ENCODE measurements at places on chromosomes 7 and 10. TPM values are rescaled to one million over a fixed set of nuclear protein-coding genes. Genes with fewer than 3 reads are reported as not detected.
A peak's percentile ranks its signal among the peaks of the same experiment; 100 is the strongest.

DNA sequence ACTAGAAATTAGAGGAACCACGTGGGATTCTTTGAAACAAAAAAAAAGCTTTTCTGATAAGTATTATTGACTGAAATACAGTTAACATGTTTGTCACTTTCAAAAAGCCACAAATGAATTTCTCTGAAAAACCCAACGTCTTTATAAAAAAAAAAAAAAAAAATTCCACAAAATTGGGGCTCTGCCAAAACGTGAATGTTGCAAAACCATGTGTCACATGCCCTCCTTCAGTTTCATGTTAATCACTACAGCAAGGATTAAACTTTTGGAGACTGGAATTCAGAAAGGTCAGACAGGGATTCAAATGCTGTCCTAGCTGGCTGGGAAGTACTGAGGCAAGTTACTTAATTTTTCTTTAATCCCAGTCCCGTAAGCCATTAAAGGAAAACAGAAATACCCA, 278.0 kb upstream of the KLF14 start:
- peak; percentile 81 for DNase-seq
- H3K27ac ChIP-seq, result peak overlapping the region; percentile 36
- H3K4me3 ChIP-seq, result no peak overlapping the region

- peaks cover 27% of the 10 kb centered on the region for H3K4me1 ChIP-seq
- no peak overlapping the region for H3K27ac ChIP-seq
- no peak for DNase-seq
- H3K36me3 ChIP-seq, result peaks cover under 1% of the 10 kb centered on the region
- H3K27me3 ChIP-seq, result no peaks in the 10 kb centered on the region
- H3K4me3 ChIP-seq, result no peak overlapping the region
These were observed 116.0 kb downstream of the ARID5B start for GRCh38 chr10:62017491-62017870.

GRCh38 chr10:13885238-13885990, 298.6 kb downstream of the PRPF18 start:
- peaks cover 49% of the 10 kb centered on the region for H3K4me1 ChIP-seq
- no peak overlapping the region for H3K27ac ChIP-seq
- H3K4me3 ChIP-seq, result no peak overlapping the region
- H3K36me3 ChIP-seq, result peaks cover 3% of the 10 kb centered on the region
- no peak for DNase-seq
- no peaks in the 10 kb centered on the region for H3K27me3 ChIP-seq

- no peaks in the 10 kb centered on the region for H3K36me3 ChIP-seq
- H3K27me3 ChIP-seq, result no peaks in the 10 kb centered on the region
- DNase-seq, result peak; percentile 89
- H3K27ac ChIP-seq, result peak overlapping the region; percentile 89
- H3K4me1 ChIP-seq, result peaks cover 45% of the 10 kb centered on the region
- no peak overlapping the region for H3K4me3 ChIP-seq
These were observed 21.7 kb upstream of the PFKP start for GRCh38 chr10:3045471-3046209.

The GPR37 gene
- 9.8 TPM for total RNA-seq

DNA sequence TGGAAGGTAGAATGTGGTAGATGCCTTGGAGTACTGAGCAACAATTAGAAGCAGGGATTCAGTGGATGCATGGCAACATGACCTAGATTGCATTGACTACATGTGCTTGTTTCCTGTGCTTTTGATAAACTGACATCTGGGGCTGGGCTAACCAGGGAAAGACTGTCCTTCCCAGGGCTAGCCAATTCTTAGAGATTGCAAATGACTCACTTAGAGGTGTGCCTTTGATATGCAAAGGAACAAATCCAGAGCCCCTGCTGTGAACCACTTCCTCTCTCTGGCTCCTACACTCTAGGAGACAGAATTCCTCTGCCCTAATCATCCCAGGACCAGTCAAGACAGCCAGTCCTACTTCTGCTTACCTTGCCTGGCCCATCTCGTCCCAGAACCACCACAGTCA, 651.5 kb downstream of the LRMDA start:
- H3K4me3 ChIP-seq, result no peak overlapping the region
- DNase-seq, result peak; percentile 83
- no peaks in the 10 kb centered on the region for H3K36me3 ChIP-seq
- H3K27me3 ChIP-seq, result no peaks in the 10 kb centered on the region

The TWIST1 gene
- 5.7 TPM for total RNA-seq

DNA sequence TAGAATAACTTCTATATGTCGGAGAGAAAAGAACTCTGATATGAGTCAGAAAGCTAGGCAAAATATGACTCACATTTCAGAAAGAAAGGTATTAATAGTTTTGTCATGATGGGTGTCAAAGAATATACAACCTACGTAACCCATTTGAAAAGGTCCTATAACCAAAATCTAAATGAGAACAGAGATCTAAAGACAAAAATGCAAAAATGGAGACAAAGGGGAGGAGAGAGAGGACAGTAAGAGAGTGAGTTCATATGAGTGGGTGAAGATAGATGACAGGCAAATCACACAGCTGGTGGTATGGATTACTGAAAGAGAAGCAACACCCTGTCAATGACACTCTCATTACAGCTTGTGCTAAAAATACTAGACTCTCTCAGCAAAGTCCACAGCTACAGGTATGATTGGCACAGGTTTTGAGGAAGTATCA, 25.6 kb downstream of the ANKMY2 start:
- no peaks in the 10 kb centered on the region for H3K4me1 ChIP-seq
- H3K36me3 ChIP-seq, result peaks cover 4% of the 10 kb centered on the region
- H3K27ac ChIP-seq, result no peak overlapping the region
- DNase-seq, result peak; percentile 41
- no peaks in the 10 kb centered on the region for H3K27me3 ChIP-seq

DNA sequence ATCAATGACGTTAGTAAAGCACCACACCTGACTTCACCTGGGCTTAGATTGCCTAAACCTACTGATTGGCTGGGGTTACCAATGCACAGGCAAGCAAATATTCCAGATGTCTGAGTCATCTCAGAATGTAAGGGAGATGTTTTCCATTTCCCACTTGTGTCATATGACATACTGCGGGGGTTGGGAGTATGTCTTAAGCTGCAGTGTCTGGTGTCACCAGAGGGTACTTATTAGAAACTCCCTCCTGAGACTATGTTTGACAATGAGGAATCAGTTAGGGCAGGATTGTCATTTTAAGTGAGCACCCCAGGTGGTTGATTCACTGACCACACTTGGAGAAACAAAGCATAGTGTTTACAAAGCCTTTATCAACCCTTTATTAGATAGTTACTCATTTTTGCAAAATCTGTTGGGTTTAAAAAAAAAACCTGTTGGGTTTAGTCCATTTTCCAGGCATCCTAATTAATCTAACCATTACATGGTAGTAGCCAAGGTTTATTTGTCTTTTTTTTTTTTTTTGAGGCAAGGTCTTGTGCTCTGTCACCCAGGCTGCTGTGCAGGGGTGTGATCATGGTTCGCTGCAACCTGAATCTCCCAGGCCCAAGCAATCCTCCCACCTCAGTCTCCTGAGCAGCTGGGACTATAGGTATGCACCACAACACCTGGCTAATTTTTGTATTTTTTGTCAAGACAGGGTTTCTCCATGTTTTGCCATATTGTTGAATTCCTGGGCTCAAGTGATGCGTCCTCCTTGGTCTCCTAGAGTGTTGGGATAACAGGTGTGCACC, 72.5 kb downstream of the CDK6 start:
- H3K27ac ChIP-seq, result peak overlapping the region; percentile 47
- peaks cover 6% of the 10 kb centered on the region for H3K36me3 ChIP-seq
- H3K27me3 ChIP-seq, result no peaks in the 10 kb centered on the region
- peak; percentile 89 for DNase-seq
- H3K4me1 ChIP-seq, result peaks cover 57% of the 10 kb centered on the region

The ZNF488 gene
- total RNA-seq, result 1.4 TPM

DNA sequence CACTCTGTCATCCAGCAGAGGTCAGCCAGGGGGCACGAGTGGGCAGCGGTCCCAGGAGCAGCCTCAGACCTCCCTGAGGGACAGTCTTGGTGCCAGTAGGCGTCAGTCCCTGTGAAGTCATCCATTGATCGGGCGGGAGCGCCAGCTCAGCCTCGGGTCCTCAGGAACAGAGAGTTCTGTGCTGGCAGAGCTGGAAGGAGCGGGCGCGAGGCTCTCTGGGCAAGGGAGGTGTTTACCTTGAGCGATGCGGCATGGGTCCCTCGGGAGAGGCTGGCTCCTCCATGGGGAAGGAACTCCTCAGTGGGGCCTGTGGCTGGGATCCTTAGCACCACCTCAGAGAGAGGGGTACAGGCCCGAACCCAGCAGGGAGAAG, 101.1 kb upstream of the PPIF start:
- no peaks in the 10 kb centered on the region for H3K36me3 ChIP-seq
- peaks cover 61% of the 10 kb centered on the region for H3K4me1 ChIP-seq
- no peak overlapping the region for H3K4me3 ChIP-seq
- no peak for DNase-seq
- no peak overlapping the region for H3K27ac ChIP-seq

DNA sequence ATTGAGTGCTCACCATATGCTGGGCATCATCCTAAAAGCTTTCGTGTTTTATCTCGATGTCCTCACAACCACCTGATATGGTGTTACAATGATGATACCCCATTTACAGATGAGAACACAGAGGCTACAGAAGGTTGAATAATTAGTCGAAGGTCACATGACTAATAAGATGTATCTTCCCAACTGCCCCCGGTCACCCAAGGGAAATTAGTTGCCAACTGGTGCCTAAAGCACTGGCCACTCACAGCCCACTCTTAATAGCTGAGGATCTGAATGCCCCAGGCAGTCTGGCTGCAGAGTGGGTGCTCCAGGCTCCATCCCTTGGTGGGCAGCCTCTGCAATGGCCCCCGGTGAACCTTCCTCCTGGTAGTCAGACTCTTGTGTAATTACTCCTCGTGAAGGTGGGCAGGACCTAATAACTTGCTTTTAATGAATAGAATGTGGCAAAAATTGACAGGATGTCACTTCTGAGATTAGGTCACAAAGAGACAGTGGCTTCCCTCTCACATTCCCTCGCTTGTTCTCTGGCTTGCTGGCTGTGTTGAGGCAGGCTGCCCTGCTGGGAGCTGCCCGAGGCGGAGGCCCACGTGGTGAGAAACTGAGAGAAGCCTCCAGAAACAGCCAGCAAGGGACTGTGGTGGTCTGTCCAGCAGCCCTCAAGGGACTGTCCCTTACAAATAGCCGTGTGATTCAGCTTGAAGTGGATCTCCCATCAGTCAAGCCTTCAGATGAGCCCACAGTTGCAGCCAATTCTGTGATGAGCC, 109.4 kb downstream of the ARHGAP22 start:
- peaks cover 18% of the 10 kb centered on the region for H3K4me1 ChIP-seq
- no peaks in the 10 kb centered on the region for H3K27me3 ChIP-seq
- no peaks in the 10 kb centered on the region for H3K36me3 ChIP-seq
- H3K4me3 ChIP-seq, result no peak overlapping the region
- no peak for DNase-seq
- H3K27ac ChIP-seq, result no peak overlapping the region

DNA sequence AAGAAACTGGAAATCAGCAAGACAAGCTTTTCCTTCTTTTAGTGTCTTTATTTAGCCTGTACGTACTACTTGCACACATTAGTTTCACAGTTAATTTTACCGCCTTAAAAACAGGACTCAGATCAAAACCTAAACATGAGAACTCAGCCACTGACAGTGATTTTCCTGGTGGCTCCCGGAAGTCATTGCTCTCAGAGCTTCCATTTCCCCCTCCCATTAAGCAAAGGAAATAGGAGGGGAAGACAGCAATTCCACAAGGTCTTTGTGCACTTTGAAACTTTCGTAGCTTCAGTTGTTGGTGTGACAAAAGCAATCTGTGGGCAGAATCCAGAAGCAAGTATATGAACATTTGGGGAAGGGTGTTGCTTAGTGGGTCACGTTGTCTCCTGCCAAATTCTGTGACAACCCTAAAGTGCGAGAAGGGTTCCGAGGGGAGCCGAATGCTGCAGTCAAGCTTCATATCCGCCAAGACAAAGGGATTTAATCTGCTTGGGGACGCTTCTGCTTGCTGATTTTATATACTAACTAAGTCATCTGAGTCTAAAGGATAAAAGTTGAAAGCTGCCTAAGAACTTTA, 30.4 kb downstream of the FAM53B start:
- H3K36me3 ChIP-seq, result no peaks in the 10 kb centered on the region
- peaks cover 6% of the 10 kb centered on the region for H3K4me1 ChIP-seq
- no peak overlapping the region for H3K4me3 ChIP-seq
- no peak for DNase-seq
- no peak overlapping the region for H3K27ac ChIP-seq

DNA sequence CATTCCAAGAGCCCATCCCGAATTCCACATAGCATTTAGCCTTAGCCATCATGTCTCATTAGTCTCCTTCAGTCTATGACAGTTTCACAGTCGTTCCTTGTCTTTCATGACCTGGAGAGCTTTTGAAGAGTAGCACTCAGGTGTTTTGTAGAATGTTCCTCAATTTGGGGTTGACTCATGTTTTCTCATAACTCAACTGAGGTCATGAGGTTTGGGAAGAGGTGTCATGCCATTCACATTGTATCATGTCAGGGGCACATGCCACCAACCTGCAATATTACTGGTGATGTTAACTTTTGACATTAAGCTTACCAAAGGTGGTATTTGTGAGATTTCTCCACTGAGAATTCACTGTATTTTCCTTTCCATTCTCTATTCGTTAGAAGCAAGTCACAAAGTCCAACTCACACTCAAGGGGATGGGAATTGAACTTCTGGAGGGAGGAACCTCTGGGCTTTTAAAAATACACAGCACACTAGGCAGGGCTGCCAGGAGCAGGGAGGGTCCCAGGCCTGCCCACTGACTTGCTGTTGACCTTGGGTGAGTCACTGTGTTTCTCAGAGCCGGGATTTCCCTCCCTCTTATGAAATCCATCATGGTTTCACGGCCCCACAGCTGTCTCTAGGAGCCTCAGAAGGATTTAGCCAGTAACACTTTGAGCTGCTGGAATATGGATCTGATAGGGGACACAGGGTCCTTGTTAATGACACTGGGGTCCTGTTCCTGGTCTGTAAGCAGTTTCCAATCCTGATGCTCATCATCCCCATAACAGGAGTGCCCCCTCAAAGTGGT, 74.4 kb upstream of the TCF7L2 start:
- no peak overlapping the region for H3K4me3 ChIP-seq
- H3K27ac ChIP-seq, result no peak overlapping the region
- DNase-seq, result peak; percentile 69
- H3K27me3 ChIP-seq, result peaks cover 2% of the 10 kb centered on the region
- peaks cover 5% of the 10 kb centered on the region for H3K4me1 ChIP-seq
- no peaks in the 10 kb centered on the region for H3K36me3 ChIP-seq

- DNase-seq, result peak; percentile 3
- H3K4me3 ChIP-seq, result peak overlapping the region; percentile 82
- no peak overlapping the region for H3K27ac ChIP-seq
These were observed 350 bp upstream of the ZNF37A start for GRCh38 chr10:38093816-38094157.

DNA sequence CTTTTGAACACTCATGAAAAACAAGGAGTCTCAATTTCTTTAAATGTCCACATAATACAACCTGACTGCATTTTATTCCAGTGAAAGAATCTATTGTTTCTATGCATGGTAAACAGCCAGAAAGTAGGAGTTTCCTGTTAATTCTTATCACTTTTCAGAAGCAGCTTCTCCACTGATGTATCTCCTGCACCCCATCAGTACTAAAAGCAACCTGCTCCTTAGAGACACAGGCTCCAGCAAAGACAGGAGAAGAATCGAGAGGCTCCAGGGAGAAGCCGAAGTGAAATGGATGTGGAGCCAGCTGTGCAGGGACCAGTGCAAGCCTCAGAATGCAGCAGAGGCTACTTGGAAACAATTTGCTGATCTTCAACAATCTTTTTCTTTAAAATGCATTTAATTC, 16.4 kb upstream of the C10orf120 start:
- no peak overlapping the region for H3K27ac ChIP-seq
- DNase-seq, result no peak
- H3K27me3 ChIP-seq, result peaks cover 7% of the 10 kb centered on the region
- H3K36me3 ChIP-seq, result no peaks in the 10 kb centered on the region

All from astrocyte (in vitro differentiated cells and primary cell).